GM12892 (cell line): ENCODE measurements at places on chromosomes 12 and 14.

GRCh38 chr12:103505371-103506236 lies 9.8 kb upstream of the C12orf42 start:
- DNase-seq: peak; percentile 49

DNA sequence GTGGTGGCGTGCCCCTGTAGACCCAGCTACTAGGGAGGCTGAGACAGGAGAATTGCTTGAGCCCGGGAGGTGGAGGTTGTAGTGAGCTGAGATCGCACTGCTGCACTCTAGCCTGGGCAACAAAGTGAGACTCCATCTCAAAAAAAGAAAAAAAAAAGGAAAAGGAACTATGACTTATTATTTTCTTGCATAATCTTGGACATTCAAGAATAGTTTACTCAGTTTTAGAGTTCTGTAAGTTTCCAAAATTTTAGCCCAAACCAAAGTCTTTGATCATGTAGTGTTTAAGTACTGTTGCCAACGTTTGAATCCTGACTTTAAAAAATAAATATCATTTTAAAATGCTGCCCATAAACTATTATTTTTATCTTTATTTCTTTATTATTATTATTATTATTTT lies 6.2 kb downstream of the PSMA6 start:
- DNase-seq: no peak

GRCh38 chr14:26794731-26795130 lies 196.9 kb upstream of the NOVA1 start:
- no peak for DNase-seq

DNA sequence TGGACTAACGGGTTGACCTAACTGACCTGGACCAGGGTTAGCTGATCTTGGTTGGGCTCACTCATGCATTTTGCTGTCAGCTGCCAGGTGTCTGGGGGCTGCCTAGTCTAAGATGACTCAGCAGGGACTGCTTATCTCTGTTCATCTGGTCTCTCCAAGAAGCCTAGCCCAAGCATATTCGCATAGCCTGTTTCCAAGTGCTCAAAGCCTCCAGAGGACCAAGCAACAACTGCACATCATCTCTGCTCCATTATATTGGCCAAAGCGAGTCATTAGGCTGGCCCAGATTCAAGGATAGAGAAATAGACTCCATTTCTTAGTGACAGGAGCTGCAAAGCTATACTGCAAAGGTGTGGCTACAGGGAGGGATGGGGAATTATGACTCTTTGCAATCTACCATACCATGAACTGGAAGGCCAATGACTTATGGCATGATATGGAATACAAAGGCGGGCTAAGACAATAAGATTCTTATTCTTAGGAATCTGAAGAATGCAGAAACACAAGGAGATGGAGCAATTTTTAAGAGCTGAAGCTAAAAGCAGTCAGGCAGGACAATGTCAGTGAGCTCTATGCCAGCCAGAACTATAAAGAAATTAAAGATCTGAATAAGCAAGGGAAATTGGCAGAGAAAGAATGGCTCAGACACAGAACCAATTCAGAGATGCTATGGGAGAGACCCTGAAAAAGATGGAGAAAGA lies 194.6 kb upstream of the FSCB start:
- no peak for DNase-seq

DNA sequence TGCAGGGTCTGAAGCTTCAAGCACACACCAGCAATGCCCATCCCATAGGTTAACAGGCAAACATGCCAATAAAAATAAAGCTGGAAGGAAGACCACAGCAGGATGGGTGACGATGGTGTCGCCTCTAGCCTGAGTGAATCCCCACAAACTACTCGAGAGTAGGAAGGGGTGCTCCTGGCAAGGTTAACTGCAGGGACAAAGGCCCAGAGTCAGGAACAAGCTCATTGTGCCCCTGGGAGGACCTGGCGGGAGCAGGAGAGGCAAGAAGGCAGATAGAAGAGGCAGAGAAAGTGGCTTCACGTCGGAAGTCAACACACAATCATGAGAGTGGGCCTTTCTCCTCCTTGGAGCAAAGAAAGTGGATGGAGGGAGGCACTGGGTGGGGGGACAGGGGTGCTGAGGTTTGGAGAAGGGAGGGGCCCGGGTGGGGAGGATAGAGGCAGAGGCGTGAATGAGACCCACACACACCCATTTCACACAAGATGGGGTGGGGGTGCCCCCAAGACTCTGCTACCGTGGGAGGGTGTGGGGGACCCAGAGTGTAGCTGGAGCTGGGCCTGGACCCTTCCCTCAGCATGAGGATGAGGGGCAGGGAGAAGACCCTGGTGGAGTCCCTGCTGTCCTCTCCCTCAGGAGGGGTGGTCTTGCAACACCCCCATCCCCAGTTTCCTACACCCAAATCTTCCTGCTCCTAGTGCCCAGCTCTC lies 43.1 kb downstream of the DIO3 start:
- DNase-seq: peak; percentile 0

GRCh38 chr12:7479771-7480170 lies 23.8 kb downstream of the CD163 start:
- DNase-seq: no peak

GRCh38 chr14:93246534-93246933 lies 39.5 kb downstream of the UBR7 start:
- DNase-seq: no peak

GRCh38 chr12:94640134-94640928 lies 10.0 kb downstream of the TMCC3 start:
- peak; percentile 26 for DNase-seq
